ENCODE measurements at places on chromosomes 2 and 18.
A peak's percentile ranks its signal among the peaks of the same experiment; 100 is the strongest.

- ATAC-seq = no peak
Measured at GRCh38 chr18:6755107-6755506, 25.6 kb downstream of the ARHGAP28 start.

DNA sequence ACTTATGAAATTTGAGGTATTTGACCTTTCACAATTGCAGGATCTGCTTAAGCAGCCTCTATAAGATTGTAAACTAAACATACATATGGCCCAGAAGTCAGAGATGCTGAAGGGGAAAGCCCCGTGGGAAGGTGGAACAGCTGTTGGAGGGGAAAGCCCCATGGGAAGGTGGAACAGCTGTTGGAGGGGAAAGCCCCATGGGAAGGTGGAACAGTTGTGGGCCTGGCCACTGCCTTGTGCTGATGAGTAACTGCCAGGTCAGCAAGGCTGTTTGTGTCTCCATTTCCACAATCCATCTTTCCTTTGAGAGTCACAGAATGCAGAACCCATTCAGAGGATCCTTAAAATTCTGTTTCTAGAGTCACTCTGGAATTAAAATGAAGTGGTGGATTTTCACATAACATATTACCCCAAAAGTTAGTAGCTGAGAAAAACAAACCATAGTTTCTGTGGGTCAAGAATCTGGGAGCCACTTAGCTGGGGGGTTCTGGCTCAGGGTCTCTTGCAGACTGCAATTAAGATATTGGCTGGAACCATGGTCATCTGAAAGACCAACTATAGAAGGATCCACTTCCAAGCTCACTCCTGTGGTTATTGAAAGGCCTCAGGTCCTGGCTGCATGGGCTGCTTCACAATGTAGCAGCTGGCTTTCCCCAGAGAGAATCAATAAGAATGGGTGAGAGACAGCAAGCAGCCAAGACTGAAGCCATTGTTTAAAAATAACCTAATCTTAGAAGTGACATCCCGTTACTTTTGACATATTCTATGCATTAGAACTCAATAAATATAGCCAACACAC is 86.6 kb upstream of the CAVIN2 start:
- no peak for ATAC-seq

DNA sequence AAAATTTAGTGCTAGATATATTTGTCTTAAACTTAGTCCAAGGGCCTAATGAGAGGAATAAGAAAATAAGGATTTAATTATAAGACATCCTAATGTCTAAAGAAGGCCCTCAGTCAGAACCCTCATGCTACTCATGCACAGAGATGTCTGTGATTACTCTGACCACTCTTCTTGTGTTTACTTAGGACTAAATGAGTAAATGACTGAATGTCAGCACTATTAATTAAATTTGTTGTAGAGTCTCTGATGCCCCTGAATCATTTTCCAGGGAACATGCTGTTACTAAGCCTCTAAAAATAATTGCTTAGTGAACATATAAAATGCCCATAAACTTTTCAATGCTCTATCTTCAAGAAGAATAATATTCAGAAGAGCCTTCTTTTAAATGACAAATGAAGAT is 32.4 kb downstream of the GULP1 start:
- ATAC-seq = 0 out of 3 replicates have a peak, but pooled peaks have one; percentile 10

GRCh38 chr2:20781656-20782265 is 41.1 kb downstream of the LDAH start:
- peak; percentile 74 for ATAC-seq

- ATAC-seq = no peak
Measured at GRCh38 chr2:65566617-65567016, 134.2 kb upstream of the SPRED2 start.

DNA sequence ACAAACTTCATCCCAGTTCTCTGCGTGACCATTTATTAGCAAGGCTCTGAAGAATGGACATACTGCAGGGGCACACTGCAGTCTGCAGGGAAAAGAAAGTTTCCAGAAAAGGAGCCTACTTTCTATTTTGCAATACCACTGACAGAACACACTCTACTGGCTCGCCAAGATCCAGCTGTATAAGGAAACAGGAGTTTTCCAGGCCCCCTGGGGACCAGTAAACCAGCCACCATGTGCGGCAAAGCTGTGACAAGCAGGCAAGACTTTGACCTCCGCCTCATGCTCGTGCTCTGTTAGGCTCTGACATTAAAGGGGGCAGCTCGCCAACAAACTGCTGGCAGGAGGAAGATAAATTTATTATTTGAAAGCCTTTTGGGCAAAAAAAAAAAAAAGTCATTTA is 67.3 kb downstream of the CCBE1 start:
- no peak for ATAC-seq

DNA sequence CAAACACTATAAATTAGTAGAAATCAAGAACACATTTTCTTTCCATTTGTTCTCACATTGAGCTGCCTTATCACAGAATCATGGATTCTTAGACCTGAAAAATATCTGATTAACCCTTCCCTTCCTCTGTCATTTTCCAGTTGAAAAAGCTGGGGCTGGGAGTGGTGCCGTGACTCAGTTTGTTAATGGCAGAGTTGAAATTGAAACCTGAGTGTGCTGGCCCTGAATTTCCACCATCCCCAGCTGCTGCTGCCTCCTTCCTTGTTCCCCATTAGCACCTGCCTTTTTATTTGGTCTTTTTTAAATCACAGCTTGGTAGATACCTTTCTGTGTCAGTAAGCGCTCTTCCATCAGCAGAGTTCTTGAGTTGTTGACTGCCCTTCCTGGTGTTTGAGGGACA is 10.6 kb downstream of the FARP2 start:
- ATAC-seq = no peak

- peak; percentile 89 for ATAC-seq
Measured at GRCh38 chr2:38997781-38998180, 108.1 kb downstream of the ARHGEF33 start.

DNA sequence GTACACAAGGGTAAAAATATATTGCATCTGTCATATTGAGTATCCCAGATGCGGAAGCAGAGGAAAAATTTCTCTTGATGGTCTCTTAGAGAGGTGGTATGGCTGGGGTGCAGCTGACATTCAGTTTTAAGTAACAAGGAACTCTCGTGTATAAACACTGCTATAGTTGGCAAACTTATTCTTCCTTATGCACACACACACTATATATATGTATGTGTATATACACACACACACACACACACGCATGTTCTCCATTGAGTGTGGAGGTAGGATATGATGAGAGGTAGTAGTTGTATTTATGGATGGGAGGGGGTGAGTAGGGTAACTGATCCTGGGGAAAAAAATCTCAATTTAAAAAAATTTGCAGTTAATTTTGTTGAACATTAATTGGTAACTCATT is 10.6 kb downstream of the PHLPP1 start:
- no peak for ATAC-seq

DNA sequence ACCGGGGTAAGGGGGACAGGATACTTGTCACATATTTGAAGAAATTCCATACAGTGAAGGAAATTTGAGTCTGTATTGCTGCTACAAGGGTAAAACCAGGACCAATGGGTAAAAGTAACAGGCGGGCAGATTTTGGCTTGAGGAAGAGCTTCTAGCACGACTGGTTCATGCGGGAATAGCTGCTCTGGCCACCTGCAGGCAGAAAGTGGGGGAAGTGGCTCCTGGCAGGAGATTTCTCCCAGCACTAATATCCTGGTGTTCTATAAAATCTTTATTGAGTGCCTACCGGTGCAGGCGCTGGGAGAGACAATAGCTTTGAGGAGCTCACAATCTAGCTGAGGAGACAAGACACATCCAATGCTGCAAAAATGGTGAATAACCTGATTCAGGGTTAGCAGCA is 198.5 kb downstream of the LOXHD1 start:
- no peak for ATAC-seq

GRCh38 chr18:65922103-65922502 is 171.3 kb downstream of the CDH7 start:
- no peak for ATAC-seq

GRCh38 chr2:157685572-157685971 is 56.9 kb upstream of the ACVR1C start:
- no peak for ATAC-seq

DNA sequence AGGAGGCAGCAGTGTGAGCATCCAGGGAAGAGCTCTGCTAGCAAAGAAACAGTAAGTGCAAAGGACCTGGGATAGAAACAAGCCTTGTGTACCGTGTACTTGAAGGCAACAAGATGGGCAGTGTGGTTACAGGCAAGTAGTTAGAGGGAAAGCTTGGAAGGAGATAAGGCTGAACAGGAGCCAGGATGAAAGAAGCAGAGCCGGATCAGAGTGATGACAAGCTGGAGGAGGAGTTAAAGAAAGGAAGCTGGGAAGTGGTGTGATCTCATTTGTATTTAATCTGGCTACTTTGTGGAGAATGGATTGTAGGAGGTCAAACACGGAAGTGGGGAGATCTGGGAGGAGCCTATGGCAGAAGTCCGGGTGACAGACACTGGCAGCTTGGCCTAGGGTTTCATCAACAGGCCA is 44.7 kb upstream of the VPS54 start:
- peak; percentile 19 for ATAC-seq

DNA sequence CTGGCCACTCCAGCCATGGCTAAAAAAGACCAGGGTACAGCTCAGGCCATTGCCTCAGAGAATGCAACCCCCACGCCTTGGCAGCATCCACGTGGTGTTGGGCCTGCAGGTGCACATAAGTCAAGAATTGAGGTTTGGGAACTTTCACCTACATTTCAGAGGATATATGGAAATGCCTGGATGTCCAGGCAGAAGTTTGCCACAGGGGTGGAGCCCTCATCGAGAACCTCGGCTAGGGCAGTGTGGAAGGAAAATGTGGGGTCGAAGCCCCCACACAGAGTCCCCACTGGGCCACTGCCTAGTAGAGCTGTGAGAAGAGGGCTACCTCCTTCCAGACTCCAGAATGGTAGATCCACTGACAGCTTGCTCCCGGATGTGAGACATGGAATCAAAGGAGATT is 477.3 kb downstream of the LPIN1 start:
- no peak for ATAC-seq

DNA sequence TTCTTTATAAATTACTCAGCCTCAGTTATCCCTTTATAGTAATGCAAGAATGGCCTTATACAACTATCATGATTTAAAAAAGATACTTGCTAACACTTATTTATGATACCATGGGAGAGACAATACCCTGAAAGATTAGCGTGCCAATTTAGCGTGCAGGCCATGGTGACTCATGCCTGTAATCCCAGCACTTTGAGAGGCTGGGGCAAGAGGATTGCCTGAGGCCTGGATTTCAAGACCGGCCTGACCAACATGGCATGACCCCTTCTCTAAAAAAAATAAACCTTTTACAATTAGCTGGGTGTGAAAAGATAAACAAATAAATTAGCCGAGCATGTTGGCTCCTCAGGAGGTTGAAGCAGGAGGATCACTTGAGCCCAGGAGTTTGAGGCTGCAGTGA is 493.4 kb upstream of the FSIP2 start:
- ATAC-seq = no peak

DNA sequence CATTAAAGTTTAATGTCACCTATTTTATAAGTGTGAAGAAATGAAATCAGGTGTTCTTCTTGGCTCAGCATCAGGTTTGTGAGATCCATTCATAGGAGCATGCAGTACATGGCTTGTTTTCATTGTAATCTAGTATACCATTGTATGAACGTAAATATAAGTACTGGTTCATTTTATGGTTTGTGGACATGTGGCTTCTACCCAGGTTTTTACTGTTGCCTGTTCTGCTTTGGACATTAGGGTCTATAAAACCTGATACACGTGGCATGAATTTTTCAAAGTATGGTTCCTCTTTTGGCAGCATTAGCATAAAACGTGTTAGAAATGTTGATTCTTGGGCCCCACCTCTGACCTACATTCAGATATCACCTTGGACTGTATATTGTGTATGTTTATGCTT is 175.5 kb downstream of the PRPF40A start:
- ATAC-seq = no peak

GRCh38 chr2:96601382-96602292 is 36.5 kb downstream of the KANSL3 start:
- no peak for ATAC-seq

- no peak for ATAC-seq
Measured at GRCh38 chr18:24992491-24992890, 359.5 kb downstream of the ZNF521 start.

Data from SK-N-SH treated with all-trans-retinoic acid at 6 μM for 48 hours (cell line).